ENCODE measurements at places on chromosomes 16 and 17.
A peak's percentile ranks its signal among the peaks of the same experiment; 100 is the strongest.

DNA sequence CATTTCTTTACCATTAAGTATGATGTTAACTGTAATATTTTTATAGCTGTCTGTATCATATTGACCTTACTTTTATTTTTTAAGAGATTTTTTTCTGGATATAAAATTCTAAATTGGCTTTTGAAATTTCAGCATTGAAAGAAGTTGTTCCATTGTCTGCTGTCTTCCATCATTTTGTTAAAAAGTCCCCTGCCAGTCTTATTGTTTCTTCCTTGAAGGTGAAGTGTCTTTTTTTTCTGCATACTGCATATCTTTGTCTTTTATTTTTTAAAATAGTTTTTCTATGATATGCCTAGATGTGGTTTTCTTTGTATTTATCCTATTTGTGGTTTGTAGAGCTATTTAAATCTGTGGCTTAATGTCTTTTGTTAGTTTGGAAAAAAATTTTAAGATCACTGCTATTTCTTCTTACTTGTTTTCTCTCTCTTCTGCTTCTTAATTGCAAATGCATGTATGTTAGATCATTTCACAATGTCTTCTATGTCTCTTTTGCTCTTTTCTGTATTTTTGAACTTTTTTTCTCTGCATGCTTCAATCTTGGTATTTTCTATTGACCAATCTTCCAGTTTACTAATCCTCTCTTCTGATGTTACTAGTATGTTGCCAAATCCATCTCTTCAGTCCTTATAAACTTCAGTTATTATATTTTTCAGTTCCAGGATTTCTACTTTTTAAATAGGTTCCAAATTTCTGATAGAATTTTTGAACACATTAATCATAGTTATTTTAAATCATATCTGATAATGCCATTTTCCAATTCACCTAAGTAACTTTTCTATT, 20.2 kb downstream of the IL21R start:
- no peak for DNase-seq

- DNase-seq: no peak
Measured at GRCh38 chr16:69444873-69445517, 20.6 kb downstream of the CYB5B start.

DNA sequence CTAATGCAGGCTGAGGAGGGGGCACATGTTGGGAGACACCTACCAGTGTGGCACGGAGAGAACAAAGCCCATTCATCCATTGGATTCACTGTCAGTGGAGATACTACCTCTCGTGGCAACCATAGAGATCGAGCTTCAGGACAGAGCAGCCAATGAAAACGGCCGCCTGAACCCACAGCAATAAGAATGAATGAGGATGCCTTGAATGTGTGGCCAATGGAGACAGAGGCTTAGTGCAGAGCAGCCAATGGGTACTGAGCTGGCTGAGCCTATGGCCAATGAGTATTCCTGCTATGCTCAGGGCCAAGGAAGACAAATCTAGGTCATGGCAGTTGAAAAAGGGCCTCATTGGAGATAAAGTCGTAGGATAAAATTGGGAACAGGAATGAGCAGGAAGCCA, 10.9 kb downstream of the ARHGEF15 start:
- no peak for DNase-seq

GRCh38 chr16:57105184-57105583, 12.8 kb downstream of the CPNE2 start:
- no peak for DNase-seq

GRCh38 chr17:9805769-9806168, 14.4 kb upstream of the DHRS7C start:
- no peak for DNase-seq

- DNase-seq: no peak
Measured at GRCh38 chr17:58191241-58191896, 1.2 kb upstream of the EPX start.

DNA sequence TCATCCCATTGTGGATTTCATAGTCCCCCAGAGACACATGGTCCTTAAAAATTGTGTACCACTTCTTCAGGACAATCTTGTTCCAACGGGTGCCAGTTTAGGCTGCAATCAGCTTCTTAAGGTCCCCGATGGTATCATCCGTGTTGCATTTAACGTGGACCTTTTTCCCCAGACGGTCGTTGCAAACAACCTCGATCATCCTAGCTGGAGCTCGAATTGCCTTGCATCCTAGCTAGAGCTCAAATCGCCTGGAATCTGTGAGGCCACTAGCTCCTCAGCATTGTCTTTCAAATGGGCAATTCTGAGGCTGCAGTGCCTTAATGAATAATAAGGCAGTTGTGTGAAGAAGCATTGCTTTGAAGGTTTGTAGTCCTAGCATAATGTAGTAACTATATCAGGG, 37.7 kb upstream of the RHBDL3 start:
- no peak for DNase-seq

DNA sequence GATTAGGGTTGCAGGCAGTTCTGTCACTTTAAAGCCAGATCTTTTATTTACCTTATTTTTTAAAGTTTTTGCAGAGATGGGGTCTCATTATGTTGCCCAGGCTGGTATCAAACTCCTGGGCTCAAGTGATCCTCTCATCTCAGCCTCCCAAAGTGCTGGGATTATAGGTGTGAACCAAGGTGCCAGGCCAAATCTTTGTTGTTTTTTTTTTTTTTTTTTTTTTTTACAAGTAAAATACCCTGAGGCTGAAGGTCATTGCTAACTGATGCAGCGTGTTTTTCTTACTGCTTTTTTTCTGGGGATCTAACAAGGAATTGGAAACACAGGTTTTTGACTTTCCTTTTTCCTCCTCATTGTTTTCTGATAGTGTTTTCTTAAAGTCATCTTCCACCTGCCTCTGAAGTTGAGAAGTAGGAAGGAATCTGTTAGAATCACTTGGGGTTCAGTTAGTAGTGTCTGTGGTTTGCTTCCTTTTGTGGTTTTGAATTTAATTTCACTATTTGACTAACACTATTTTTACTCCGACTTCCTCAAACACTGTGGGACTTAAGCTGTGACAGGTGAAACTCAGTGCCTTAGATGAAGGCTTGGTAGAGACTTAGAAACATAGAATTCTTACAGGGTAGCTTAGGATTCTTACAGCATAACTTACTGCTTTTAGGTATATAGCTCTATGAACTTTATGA, 22.2 kb downstream of the CLTC start:
- no peak for DNase-seq

DNA sequence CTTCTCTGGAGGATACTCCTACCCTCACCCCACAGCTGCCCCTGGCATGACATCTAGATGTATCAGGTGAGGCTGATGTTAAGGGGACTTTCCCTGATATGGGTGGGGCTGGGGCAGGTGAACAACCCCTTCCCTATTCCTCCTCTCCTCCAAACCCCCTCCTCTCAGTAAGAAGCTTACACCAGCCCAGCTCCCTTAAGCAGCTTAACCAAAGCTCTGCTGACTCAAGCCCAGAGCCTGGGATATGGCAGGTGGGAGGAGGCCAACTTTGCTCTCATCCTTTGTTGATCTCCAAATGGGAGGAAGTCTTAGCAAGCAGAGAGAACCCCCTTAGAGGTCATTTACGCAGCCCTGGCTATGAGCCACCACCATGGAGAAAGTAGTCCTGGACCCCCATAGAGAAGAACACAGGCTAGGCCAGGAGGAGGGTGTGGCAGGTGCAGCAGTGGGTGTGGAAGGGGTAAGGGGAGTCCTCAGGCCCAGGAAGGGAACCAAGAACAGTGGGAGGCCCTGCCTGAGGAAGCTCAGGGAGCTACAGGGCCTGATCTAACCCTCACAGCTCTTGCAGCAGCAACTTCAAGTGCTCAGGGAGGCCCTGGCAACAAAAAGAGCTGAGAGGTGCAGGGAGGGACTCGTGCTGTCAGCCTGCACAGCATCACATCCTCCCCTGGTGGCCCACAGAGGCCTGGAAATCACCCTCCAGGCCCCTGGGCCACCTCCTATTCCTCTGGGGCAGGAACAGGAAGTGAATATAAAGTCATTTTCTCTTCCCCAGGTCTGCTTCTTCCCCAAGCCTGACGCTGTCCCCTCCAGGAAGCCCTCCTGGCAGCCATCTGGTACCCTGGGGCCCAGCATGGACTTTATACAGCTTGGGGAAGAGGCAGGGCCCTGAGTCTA, 2.9 kb downstream of the UNC119 start:
- peak; percentile 28 for DNase-seq

DNA sequence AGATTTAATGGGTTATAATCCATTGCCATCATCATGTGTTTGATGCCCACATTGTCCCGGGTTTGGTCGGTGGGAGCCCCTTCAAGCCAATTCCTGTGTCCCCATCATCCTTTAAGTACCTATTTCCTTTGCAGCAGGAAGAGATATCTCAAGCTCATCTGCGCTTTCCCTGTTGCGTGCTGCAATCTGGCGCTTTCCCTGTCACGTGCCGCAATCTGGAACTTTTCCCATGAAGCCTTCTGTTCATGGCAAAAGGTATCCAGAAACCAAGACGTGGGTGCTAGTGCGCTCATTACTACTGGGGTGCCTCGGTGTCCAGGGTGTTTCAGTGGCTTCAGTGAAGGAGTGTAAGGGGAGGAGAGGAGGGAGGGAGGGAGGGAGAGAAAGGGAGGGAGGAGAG, 174.6 kb upstream of the ZNF469 start:
- no peak for DNase-seq

GRCh38 chr17:74325743-74326379, at the start of gene KIF19:
Gene KIF19 (plus strand): TSS chr17:74326226. CDS start chr17:74326350, 124 bp downstream.
- DNase-seq: peak; percentile 42

- DNase-seq: no peak
Measured at GRCh38 chr16:4389051-4389955, 17.7 kb downstream of the VASN start.

- DNase-seq: no peak
Measured at GRCh38 chr17:58760248-58760647, 4.6 kb downstream of the PPM1E start.

DNA sequence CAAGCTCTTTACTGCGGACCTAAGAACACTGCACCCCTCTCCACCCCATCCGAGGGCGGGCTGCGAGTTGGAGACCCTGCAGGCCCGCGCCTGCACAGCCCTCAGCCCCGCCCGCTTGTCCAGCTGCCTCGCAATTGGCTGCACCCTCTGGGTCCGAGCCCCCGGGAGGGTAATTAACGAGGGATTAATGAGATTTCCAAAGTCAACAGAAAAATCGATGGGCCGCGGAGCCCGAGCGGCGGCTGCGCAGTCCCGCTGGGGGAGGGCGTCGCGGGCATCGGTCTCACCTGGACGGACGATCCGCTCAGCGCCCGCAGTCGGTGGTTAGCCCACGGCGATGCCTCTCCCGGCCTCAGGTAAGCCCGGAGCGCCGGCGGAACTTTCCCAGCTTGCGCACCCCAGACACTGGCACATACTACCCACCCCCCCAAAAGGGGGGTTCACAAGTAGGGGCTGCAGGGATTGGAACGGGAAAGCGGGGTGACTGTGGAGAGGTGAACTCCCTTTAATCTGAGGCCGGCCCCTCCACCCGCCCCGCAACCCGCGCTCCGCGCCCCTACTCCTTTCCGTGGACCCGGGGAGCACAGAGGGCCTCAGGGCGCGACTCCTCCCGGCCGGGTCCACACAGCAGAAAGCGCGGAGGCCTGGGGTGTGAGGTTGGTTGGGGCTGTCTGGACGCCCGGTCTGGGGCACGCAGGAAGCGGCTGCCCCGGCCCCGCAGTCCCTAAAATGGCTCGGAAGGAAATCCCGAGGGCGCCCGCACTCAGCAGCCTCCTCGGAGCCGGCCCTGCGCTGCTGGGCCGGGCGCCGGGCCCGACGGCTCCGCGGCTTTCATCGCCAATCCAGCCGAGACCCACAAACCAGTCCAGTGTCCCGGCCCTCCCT, at the start of gene OTOP3:
Gene OTOP3 (plus strand): TSS at position 314 of the 885 bp plus-strand sequence. CDS start 24 bp downstream, at position 338.
- no peak for DNase-seq

DNA sequence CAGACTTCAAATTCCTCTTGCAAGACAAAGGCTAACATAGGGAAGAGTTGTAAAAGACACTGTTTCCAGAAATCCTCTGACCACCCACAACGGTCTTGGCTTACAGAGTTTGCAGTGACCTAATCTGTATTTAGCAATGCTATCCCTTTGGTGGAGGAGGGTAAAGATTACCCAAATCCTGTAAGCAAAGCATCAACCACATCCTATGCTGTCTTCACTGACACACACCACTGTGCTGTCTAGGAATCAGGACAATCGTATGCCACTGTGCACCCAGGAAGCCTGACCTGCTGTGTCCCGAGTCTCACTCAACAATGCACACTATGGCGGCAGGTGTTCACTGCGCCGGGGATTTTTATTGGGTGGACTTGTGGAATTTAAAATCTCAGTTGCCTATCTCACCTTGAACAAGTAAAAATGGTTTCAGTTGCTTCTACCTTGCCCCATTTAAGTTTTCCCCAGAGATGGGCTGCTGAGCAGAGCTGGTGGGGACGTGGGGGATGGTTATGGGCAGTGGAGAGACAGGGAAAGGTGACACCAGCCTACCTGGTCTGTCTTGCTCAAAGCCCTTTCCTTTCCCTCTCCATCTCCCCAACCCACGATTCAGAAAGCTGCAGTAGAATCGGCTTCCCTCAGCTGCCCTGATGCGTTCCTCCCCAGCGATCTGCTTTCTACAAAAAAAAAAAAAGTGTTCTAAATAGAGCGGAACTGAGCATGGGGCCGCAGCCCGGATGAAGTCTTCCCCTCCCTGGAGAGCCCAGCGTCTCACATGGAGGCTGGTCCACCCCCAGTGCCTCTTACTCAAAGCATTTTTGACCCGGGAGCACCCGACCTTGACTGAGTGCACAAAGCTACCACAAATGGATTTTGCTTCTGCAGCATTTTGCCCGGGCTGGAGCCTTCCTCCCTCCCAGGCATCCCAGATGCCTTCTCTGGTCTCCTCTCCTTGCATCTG, 271.5 kb downstream of the SOX9 start:
- no peak for DNase-seq

GRCh38 chr16:89295071-89295900, 77.8 kb downstream of the ZNF778 start:
- no peak for DNase-seq

- DNase-seq: no peak
Measured at GRCh38 chr16:58026705-58027160, 1.2 kb downstream of the MMP15 start.

- no peak for DNase-seq
Measured at GRCh38 chr16:14131774-14132695, 60.9 kb downstream of the MRTFB start.

DNA sequence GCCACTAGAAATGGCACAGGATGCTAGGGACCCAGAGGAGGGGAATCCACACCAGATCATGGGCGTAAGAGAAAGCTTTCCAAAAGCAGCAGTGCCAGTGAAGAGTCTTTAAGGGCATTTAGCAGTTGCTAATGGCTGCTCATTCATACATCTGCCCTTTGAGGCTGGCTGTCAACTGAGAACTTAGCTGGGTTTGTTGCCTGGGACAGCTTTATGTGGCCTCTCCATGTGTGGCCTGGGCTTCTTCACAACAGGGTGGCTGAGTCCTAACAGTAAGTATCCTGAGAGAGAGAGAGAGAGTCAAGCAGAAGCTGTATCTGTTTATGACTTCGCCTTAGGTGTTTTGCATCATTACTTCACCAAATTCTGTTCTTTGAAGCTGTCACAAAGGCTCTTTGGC, 286.1 kb upstream of the KCNJ16 start:
- DNase-seq: no peak

DNA sequence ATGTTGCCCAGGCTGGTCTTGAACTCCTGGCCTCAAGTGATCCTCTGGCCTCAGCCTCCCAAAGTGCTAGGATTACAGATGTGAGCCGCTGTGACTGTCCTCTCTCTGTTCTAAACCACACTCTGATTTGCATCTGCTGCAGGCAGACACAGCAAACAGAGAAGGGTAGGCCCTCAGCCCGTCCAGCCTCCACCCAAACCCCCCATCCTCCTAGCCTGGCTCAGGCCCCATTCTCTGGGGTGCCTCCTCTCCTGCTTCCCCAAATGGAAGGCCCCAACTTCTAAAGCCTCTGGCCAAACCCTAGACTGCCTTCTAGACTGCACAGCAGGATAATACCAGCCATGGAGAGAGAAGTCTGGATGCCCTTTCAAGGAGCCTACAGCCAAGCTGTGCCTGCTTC, 4.1 kb upstream of the GFAP start:
- DNase-seq: no peak

All from stimulated activated CD4-positive, alpha-beta T cell treated with anti-CD3 and anti-CD28 coated beads, Interleukin-4, amount 100 ng/mL, for 48 hours (primary cell).